Right renal pelvis (tissue), 4 donors: ENCODE measurements at places on chromosomes 3 and 15. TPM values are rescaled to one million over a fixed set of nuclear protein-coding genes. Genes with fewer than 3 reads are reported as not detected.
A peak's percentile ranks its signal among the peaks of the same experiment; 100 is the strongest.

- no peak for DNase-seq
Observed at GRCh38 chr3:196983186-196983585, 14.6 kb upstream of the PIGZ start.

DNA sequence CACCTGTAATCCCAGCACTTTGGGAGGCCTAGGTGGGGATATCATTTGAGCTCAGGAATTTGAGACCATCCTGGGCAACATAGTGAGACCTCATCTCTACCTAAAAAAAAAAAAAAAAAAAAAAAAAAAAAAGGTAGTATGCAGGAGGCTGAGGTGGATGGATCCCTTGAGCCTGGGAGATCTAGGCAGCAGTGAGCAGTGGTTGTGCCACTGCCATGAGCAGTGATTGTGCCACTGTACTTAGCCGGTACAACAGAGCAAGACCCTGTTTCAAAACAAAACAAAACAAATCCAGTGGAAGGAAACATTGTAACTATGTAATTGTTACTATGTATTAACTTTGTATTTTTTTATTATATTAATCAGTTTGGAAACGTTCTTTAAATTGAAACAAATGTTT, 5.9 kb downstream of the FEM1B start:
- DNase-seq: no peak

DNA sequence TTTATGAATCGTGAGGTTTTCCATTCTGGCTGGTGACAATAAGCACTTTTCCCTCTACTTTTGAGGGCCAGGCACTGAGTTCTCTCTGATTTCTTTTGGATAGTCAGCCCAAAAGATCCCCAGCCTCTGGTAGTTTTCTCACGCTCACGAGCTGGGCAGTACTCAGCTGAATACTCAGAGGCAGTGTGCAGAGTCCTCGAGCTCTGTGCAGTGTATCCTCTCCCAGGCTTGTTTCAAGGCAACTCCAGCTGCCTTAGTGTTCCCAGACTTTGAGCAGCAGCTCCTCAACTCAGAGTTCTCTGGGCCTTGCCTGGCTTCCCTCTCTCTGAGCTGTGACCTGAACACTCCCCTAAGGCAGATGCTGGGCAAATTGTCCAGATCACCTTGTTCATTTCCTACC, 59.1 kb upstream of the IQSEC1 start:
- no peak for DNase-seq

DISP2 gene
- polyA plus RNA-seq: 0.26 TPM

DNA sequence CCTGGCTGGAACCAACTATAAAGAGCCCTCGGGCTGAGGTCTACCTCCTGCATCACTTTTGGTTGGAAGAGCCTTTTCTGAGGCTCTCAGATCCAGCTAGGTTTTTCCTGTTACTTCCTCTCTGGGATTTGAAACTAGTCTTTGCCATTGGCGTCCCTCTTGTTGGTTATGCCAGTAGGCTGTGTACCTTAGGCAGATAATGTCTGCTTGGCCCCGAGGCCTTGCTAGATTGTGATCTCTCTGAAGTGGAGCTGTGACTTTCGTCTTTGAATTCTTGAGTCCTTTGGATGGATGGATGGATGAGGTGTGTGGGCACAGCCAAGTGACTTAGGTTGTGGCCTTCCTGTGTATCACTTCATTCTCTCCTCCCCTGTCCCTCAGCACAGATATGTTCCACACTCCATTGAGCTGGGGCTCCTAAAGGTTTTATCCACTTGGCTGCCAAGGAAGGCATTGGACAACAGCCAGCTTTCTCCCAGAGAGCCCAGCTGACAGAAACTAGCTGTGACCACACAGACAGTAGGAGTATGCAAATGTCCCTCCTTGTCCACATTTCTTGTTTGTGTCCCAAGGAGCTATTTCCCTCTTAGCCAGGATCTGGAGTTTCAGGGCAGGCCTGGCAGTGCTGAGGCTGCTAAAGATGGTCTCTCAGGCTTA, 7.9 kb upstream of the DNAJC17 start:
- DNase-seq: no peak

- no peak for DNase-seq
Observed at GRCh38 chr3:132009241-132009640, 25.6 kb downstream of the CPNE4 start.

GRCh38 chr3:71398157-71398836, 185.2 kb downstream of the FOXP1 start:
- no peak for DNase-seq

DNA sequence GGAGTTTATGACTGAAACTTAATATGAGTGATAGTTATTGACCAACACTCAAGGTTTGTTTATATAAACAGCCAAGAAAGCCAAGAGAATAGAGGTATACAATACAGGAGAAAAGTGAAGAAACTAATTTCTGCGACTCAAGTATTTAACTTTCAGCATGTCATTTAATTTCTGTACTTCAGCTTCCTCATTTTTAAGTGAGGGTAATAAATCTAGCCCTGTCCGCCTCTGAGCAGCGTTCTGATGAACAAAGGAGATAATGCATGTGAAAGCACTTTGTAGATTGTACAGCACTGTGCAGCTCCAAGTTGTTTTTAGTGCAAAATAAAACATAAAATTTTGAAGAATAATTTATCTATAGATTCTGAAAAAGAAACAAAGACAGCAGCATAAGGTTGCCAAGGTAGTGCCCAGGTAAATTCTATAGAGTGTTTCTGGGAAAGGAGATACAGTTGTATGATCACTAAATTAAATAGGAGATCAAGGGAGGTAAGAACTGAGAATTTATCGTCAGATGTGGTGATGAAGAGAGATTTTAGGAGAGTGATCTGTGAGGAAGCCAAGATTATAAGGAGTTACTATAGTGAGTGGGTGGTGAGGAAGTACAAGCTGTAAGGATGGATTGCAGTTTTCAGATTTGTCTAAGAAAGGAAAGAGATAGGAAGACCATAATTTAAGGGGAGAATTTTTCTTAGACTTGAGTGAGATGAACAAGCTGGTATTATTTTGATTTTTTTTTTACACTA, 71.3 kb downstream of the RASA2 start:
- DNase-seq: no peak

DNA sequence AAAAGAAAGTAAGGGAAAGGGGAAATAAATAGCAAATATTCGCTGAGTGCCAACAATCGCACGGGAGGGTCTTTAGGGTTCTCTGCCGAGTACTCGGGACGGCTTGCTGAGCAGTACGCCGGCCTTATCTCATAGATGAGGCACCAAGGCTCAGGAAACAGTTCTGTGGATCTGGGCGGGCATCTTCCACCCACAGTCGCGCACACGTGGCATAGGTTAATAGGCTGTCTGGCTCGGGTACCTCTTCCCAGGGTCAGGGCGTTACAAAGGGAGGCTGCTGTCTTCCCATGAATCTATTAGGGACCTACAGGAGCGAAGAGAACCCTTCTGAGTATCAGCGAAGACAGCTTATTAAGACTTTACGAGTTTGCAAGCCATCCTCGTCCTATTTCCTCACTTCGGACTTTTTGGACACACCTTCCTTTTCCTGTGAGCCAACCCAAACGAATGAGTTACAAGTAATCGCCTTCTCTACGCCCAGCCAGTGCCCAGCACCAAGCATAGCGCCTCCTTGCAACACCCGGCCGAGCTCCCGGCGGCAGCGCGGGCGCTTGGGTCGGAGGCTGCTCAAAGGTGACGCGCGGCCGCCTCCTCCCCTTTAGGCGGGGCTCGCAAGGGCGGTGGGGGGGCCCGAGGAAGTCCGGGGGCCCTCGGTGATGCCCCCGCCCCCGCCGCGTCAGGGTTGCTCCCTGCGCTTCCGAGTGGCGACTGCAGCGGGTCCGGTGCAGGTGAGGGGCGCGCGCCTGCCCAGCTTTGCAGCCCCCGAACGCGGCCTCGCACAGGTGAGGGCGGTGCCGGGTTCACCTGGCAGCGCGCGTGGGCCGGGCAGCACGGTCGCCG, at the start of gene MCTP2:
Gene MCTP2, plus strand, starts transcription at position 679 of the 840 bp plus-strand sequence. CDS start 66,705 bp downstream, outside the sequence.
- peak; percentile 51 for DNase-seq

GHRL gene
- polyA plus RNA-seq: 3.8 TPM

SEMA3F gene
- polyA plus RNA-seq: 76.4 TPM
